ENCODE measurements at places on chromosomes 6 and 20. TPM values are rescaled to one million over a fixed set of nuclear protein-coding genes. Genes with fewer than 3 reads are reported as not detected.

- DNase-seq = peak; percentile 15
Measured at GRCh38 chr6:33812669-33813068, 8.9 kb upstream of the MLN start.

GRCh38 chr6:17418281-17419188 is 25.1 kb downstream of the CAP2 start:
- DNase-seq = peak; percentile 12

GRCh38 chr6:144468709-144469108 is 183.6 kb downstream of the UTRN start:
- no peak for DNase-seq

DNA sequence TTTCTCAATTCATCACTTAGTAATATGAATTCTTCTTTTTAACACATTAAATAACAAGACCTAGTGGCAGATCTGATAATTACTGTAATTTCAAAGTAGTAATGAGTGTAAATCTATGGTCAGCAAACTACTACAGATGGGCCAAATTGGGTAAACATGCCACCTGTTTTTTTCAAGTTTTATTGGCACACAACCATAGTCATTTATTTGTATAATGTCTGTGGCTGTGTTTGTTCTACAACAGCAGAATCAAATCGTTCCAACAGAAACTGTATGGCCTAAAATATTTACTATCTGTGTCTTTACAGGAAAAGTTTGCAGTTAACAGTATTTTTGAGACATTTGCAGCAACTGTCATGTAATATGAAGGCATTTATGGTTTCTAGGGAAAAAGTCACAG is 86.1 kb upstream of the EYA2 start:
- DNase-seq = no peak

GRCh38 chr6:169803816-169804340 is 52.5 kb downstream of the ERMARD start:
- DNase-seq = no peak

VSTM2L gene
- 4.1 TPM for total RNA-seq

EYA4 gene
- 5.7 TPM for total RNA-seq

GRCh38 chr6:116974526-116975316 is 97.7 kb downstream of the RFX6 start:
- DNase-seq = no peak

DNA sequence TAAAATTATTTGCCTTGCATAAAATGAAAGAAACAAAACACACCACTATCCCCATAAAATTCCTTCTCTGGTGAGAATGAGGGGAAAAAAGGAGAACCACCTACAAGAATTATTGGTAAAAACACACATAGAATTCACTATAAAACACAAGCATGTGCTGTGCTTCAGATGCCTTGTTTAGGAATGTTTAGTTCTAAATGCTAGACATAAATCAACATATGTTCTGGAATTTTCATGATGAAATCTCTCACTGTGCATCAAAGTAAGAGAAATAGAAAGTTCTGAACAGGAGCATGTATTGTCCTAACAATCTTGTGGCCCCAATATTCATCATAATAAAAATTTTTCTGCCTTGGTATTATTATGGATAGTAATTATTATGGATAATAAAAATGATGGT is 111.0 kb downstream of the PLCB4 start:
- no peak for DNase-seq

DNA sequence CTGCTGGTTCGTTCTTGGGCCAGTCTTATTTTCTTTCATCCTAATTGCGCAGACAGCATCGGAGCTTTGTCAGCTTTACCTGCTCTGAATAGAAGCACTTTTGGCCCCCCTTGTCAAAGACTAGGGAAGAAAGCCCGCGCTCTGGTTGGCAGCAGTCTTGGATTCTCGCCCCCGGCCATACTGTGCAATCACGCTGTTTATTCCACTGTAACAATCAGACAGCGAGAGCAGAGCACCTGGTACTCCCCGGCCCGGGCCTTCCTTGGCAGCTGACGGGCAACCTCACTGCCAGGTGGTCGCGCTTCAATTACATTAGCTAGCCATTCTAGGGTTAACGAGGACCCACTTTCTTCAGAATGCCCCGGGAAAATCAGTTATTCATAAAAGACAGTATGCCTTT is 72.6 kb downstream of the INSM1 start:
- no peak for DNase-seq

GRCh38 chr6:126804332-126805064 is 314.0 kb upstream of the RSPO3 start:
- DNase-seq = peak; percentile 37

DNA sequence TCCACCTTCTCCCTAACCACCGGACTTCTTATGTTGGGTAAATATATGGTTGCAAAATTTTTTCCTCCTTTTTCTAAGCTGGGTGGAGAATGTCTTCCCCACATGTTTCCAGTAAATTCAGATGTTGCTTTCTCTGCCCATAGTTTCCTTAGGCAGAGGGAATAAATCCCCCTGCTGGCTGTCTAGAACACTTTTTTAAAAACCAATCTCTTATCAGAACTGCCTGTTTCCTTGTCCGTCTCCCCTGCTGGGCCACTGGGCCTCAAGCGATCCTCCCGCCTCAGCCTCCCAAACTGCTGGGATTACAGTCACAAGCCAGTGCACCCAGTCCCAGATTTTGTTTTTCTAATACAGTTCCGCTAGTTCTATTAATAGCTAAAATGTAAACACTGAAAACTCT is 9.9 kb upstream of the WFDC2 start:
- DNase-seq = no peak

VARS2 gene
- total RNA-seq = 11.8 TPM

- no peak for DNase-seq
Measured at GRCh38 chr6:148342100-148342349, 613 bp upstream of the SASH1 start.

DNA sequence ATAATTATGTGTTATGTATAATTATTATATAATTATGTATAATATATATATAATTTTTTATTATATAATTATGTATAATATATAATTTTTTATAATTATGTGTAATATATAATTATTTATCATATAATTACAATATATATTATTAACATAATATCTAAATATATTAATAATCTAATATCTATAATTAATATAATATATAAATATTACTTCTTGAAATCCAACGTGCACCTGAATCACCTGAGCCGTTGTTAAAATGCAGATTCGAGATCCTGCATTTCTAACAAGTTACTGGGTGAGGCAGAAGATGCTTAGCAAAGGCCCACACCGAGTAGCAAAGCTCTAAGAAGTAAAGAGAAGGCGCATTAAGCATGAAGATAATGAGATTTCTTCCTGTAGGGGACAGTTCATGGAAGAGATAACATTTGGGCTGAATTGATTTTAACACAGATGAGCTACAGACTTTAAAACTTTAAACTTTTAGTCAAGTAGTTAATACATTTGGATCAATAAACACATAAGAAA is 406.4 kb upstream of the PLCB4 start:
- no peak for DNase-seq

DNA sequence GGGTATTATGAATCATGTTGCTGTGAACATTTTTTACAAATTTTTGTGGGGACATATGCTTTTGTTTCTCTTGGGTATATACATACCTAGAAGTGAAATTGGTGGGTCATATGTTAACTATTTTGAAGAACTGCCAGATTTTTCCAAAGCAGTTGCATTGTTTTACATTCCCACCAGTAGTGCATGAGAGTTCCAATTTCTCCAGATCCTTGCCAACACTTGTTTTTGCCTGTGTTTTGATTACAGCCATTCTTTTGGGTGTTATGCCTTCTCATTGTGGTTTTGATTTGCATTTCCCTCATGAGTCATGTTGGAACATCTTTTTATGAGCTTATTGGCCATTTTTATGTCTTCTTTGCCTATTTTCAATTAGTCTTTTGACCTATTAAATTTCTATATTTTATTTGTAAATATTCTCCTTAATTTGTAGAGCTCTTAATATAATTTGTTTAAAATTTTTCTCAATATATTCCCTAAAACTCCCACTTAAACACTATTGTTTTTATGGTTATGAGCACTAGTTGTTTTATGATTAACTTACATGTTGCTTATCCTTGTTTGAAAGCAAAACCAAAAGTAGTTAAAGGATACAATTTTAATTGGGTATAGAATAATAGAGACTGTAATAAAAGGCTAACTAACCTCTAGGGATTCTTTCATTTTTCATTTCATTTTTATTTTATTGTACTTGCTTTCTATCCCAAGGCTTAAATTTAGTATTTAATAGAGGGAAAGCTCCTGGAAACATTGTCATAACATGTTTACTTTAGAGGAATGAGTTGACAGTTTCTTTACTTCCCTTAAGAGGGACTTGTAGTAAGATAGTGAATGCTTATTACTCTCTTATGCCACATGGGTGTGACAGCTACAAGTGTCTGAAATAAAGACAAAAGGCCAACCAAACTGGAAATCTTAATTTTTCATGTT is 5.5 kb downstream of the UBR2 start:
- no peak for DNase-seq

GINS1 gene
- total RNA-seq = 7.3 TPM

GRCh38 chr20:3842348-3842930 is 4.2 kb upstream of the MAVS start:
- no peak for DNase-seq

OR12D3 gene
- not detected for total RNA-seq

DNA sequence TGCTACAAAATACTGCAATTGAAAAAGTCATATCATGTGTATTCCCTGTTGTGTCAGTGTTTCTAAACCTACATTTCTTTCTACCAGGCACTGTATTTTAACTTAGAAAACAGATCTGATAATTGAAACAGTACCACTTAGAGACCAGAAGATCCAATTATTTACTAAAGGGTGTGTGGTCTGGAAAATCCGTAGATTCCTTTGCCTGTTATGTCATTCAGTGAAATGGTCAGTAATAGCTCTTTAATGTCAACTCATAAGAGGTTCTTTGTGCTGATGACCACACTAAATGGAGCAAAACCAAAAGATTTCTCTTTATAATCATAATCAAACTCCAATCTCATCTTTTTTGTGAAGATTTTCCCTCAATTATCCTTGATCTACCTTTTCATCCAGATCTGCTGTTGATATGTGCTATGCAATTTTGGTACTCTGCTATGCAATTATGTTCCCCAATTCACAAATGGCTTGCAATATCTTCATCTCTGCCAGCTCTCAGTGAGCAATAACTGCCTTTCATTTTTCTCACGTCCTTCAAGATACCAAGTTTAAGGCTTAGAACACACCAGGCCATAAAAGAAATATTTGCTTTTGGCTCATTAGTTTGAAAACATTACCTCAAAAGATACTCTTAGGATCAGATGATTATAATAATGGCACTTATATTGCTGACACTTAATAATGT is 165.5 kb downstream of the MOXD1 start:
- DNase-seq = no peak

GRCh38 chr6:100230115-100230952 is 234.4 kb downstream of the SIM1 start:
- DNase-seq = peak; percentile 37

LRRC1 gene
- 18.4 TPM for total RNA-seq

GRCh38 chr6:101000341-101000740 is 119.2 kb upstream of the ASCC3 start:
- no peak for DNase-seq

- DNase-seq = no peak
Measured at GRCh38 chr6:89161326-89162046, 15.6 kb downstream of the PM20D2 start.

- DNase-seq = no peak
Measured at GRCh38 chr6:37516920-37517405, 17.3 kb upstream of the CCDC167 start.

GRCh38 chr20:653590-654416 is 803 bp upstream of the SRXN1 start:
- no peak for DNase-seq

- DNase-seq = no peak
Measured at GRCh38 chr6:21024616-21025015, 490.4 kb downstream of the CDKAL1 start.

RGL2 gene
- total RNA-seq = 29.2 TPM

DNA sequence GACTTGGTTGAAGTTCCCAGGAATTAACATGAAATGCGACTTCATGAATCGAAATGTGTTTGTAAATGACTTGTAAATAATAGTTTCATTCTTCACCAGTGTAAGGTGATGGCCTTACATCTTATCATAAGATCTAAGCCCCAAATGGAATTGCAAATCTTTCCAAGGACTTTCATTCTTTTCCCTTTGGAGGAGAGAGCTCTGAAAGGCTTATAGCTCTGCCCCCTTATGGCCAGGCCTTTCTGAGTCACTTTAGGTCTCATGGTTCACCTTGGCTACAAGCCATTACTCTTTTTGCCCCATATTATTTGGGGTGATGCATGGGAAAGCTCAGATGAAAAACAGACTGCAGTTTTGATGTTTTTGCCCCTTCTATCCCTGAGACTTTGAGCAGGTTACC is 209.1 kb upstream of the BMP2 start:
- no peak for DNase-seq

DNA sequence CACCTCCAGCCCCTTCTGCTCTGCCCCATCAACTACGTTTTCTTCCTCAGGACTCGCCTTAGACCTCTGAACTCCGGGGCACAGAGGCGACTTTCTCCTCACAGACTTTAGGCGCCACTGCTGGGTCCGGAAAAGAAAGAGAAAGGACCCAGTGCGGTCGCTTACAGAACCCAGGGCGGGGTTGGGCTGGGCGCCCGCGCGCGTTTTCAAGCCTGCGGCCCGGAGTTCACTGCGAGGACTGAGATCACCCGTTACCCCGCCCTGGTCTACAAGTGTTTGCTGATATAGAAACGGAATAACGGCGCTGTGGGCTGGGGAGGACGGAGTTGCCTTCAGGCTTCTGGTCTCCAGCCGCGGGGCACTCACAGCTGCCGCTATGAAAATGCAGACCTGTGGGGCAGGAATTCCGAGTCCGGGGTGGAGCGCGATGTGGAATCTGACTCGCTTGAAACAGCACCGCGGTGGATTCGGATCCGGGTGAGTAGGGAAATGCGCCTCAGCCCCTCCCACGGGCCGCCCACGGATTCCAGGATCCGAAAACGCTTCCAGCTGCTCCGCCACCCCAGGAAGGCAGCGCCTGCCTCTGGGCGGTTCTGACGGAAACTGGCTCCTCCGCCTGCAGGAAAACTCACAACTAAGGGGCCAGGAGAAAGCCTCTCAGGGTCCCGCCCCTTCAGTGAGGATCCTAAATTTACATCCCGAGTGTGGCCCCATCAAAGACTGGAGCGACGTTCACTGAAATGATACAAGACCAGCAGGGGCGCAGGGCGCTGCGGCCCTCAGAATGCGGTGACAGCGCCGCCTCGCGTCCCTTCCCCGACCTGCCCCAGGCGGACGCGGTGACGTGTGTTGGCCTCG is 29.4 kb downstream of the HLA-F start:
- peak; percentile 90 for DNase-seq

DNA sequence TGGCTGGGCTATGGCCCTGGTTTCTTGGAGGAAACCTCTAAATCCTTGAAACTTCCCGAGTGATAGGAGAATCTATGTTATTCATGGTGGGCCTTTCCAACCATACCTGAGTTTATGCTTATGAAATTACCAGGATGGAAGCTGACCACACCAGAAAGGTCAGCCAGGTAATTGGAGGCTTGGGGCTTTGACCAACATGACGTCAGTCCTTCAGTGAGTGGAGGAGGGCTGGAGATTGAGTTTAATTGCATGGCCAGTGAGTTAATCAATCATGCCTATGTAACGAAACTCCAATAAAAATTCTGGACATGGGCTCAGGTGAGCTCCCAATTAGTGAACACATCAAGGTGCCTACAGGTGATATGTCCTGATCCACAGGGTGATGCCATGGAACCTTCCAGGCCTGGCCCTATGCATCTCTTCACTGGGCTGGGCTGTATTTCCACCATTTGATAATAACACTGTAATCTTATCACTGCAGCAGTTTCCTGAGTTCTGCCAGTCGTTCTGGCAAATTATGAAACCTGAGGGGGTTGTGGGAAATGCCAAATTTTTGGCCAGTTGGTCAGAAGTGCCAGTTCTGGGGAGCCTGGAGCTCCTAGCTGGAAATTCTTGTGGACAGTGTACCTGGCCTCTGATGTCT is 106.5 kb downstream of the CDH26 start:
- DNase-seq = no peak

SUMO4 gene
- 6.5 TPM for total RNA-seq
